ENCODE measurements at places on chromosomes 12 and 14.

DNA sequence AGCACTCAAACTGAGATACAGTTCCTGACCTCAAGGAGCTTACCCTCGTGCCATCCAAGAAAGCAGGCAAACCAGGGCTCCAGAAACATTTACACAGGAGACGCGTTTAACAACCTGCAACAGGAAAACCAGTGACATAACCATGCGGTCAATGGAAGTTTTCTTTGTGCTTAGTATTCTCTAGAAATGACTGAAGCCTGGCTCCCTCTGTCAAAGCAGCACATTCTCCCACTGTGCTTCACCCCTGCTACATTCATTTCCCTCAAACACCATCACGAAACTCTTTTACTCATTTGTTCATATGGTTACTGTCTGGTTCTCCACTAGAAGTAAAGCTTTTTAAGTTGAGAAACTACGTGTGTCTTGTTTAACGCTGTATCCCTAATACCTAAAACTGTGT, 161.3 kb upstream of the CCND2 start:
- DNase-seq = no peak

- no peak for DNase-seq
Measured at GRCh38 chr12:102760322-102760721, 156.7 kb downstream of the PAH start.

- no peak for DNase-seq
Measured at GRCh38 chr12:31589598-31589903, 1.4 kb downstream of the DENND5B start.

GRCh38 chr12:72502546-72502945, 230.4 kb downstream of the TRHDE start:
- no peak for DNase-seq

- DNase-seq = no peak
Measured at GRCh38 chr14:51727526-51727925, 75.8 kb downstream of the FRMD6 start.

DNA sequence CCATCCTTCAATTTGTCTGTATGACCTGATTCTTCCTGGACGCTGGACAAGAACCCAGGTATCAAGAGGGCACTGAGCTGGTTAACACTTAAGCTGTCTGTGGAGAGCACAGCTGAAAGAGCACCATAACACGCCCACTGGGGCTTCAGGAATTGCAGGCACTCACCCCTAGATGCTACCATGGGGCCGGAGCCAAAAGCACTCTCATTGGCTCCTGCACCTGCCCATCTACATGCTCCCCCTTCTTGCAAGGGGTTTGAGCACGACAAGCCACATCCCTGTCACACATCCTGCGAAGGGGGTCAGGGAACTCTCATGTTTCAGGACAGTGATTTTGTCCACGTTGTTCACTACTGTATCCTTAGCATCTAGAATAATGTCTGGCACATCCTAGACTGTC, 35.1 kb upstream of the TBC1D15 start:
- DNase-seq = no peak

All from KG1 (cell line).